ENCODE measurements at places on chromosomes 1 and 21.

- no peak for DNase-seq
Measured at GRCh38 chr1:86228546-86228945, 72.0 kb upstream of the COL24A1 start.

GRCh38 chr1:16351456-16351993 is 755 bp downstream of the FBXO42 start:
- DNase-seq: no peak

DNA sequence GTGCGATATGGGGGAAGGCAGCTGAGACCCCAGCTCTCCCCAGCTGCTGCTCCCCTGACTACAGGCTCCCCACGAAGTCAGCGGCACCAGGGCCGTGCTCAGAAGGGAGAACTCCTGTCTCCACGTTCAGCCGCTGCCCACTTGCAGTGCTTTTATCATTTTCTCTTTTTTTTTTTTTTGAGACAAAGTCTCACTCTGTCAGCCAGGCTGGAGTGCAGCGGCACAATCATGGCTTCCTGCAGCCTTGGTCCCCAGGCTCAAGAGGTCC is 933 bp upstream of the FTCD start:
- DNase-seq: no peak

DNA sequence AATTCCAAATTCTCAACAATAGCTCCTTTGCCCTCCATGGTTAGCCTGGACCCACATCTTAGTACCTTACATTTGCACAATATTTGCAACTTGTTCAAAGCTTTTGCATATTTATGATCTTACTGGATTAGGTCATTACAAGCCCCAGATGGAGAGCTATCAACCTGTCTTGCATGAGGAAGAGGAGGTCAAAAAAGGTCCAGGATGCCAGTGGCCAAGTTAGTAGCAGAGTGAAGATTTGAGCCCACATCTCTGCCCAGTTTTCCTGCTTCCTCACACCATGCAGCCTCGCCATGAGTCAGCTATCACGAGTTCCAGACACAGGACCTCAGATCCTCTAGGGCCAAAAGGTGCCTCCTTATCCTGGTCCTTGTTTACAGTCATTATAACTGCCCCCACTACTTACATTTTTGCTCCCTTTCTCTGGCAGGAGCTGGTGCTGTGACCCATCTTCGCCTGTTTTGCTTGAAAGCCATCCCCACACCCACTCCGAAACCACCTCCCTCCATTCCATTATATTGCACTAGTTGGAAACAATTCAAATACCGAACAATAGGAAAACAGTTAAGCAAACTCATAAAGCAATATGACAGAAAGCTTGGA is 5.0 kb upstream of the AHCYL1 start:
- no peak for DNase-seq

DNA sequence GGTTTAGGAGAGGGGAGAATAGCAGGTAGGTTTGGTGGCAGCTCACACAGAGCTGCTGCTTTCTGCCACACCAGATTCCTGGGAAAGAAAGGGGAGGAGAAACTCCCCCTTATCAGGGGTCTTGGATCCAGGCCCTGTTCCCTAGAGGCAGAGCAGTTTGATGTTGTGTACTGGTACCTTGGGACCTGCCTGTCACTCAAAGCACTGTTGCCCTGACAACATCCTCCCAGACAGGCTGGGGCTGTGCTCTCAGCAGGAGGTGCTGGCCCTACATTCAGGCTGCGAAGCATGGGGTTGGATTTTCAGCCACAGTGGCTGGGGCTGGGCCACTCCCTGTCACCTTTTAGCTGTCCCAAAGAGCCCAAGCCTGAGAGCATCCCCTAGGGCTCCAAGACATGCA is 188.0 kb downstream of the GRIK3 start:
- DNase-seq: no peak

GRCh38 chr1:21904704-21905520 is 32.2 kb downstream of the HSPG2 start:
- DNase-seq: no peak

- DNase-seq: no peak
Measured at GRCh38 chr21:25983745-25984144, 186.8 kb downstream of the APP start.

- no peak for DNase-seq
Measured at GRCh38 chr1:234932511-234933430, 195.9 kb downstream of the TOMM20 start.

GRCh38 chr1:87410776-87411480 is 82.2 kb downstream of the LMO4 start:
- peak; percentile 90 for DNase-seq

GRCh38 chr1:27539901-27540861 is 50.2 kb upstream of the WASF2 start:
- DNase-seq: no peak

GRCh38 chr1:64895500-64895899 is 70.8 kb downstream of the JAK1 start:
- DNase-seq: no peak

- no peak for DNase-seq
Measured at GRCh38 chr1:74690909-74691308, 17.3 kb upstream of the ERICH3 start.

- DNase-seq: peak; percentile 77
Measured at GRCh38 chr1:6984986-6985385, 199.7 kb downstream of the CAMTA1 start.

DNA sequence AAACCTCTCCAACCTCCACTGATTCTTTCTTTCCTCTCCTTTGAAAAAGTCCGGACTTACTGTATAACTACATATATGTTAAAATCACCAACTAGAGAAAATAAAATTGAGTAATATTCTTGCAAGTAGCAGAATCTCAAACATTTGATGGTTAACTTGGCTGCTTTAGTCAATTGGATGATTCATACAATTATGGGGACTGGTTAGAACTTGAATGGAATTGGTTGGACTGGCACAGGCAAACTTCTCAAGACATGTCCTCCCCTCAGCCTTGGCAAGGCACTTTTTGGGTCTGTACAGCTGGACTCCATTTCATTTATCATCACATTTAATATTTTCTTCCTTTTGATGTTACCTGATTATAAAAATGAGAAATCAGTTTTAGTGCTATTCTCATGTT is 6.5 kb downstream of the WLS start:
- no peak for DNase-seq

All from nucleus accumbens (tissue), 56 donors.